ENCODE measurements at places on chromosomes 3 and 15.
A peak's percentile ranks its signal among the peaks of the same experiment; 100 is the strongest.

GRCh38 chr3:184630861-184631471 lies 69.4 kb downstream of the EPHB3 start:
- no peak for DNase-seq

DNA sequence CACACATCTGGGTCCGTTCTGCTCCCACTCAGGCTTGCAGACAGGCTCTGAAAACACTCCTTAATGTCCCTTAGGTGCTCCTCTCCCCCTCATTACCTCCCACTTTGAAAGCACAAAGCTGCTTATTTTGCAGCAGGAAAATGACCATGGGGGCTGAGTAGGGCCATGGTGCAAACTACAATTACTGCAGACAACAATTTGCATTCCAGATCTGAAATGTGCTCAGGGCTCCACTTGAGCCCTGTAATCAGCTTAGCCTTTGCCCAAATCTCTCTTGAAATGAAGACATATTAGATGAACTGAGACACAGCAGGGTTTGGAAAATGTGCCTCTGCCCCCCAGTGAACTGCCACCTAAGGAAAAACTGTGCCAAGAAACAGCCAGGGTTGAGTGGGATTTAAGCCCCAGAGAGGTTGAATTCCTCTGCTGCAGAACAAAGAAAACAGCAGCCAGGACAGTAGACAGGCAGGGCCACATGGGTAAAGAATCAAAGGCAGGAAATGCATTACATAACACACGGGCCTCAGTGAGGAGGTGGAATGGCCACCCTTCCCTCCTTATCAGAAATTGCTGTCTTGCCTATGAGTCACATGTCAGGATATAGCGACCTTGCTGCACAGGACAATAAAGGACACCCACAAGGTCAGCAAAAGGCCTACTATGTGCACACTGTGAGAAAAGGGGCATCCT lies 126.8 kb upstream of the ARHGEF3 start:
- peak; percentile 62 for DNase-seq

DNA sequence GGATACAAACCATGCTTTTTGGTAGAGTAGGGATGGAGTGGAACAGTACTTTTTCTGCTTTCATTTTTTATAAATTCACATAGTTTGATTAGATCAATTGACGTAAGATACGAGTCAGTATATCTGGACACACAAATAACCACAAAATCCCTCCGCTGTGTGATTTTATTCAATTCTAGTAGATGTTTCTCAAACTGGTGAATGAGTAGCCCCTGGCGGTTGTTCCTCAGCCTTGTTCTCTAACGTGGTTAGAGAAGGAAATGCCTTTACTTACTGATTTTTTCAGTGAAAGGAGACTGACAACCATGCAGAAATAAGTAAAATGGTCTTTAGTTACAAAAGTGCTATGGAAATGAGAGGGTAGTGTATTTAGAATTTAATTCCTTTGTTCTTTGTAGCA lies 161.0 kb downstream of the TCF12 start:
- no peak for DNase-seq

DNA sequence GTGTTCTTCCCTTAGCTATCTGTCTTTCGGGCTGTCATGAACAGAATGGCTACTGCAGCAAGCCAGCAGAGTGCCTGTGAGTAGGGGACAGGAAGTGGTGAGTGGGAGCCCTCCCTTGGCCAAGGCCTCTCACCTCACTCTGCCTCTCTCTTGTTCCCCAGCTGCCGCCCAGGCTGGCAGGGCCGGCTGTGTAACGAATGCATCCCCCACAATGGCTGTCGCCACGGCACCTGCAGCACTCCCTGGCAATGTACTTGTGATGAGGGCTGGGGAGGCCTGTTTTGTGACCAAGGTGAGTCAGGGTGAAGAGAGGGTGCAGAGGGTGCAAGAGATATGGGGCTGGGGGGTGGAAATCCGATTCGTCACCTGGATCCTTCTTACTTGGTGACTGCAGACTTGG lies 3.0 kb downstream of the DLL4 start:
- no peak for DNase-seq

- DNase-seq, result no peak
Observed at GRCh38 chr3:106792716-106793115, 584.5 kb upstream of the CCDC54 start.

GRCh38 chr3:132555306-132556035 lies 41.6 kb upstream of the ACKR4 start:
- DNase-seq, result no peak

GRCh38 chr3:190848870-190849269 lies 13.6 kb downstream of the GMNC start:
- no peak for DNase-seq

DNA sequence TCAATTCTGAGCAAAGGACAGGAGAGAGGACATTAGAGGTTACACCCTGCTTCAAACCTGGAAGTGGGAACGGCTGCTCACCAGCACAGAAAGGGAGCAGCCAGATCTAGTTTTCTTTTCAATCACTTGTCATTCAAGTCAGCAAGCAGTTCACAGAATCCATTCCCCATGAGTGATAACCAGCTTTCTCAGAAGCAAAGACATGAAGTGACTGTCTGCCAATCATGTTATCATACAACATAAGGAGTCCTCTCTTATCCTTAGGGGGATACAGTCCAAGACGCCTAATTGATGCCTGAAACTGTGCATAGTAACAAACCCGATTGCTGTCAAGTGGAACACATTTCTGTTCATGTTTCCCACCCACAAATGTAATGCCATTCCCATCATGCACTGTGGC lies 54.7 kb downstream of the FAM98B start:
- no peak for DNase-seq

DNA sequence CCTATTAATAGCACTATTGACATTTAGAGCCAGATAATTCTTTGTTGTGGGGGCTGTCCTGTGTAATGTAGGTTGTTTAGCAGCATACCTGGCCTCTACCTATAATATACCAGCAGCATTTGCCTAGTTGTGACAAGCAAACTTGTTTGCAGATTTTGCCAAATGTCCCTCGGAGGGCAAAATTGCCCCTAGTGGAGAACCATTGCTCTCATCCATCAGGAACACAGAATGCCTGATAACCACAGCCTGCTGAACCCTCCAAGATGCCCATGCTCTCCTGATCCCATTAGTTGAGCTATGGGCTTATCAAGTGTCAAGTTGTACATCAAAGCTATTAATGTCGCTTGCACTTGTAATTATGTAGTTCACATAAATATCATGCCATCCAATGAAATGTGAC lies 15.0 kb upstream of the KBTBD8 start:
- DNase-seq, result no peak

DNA sequence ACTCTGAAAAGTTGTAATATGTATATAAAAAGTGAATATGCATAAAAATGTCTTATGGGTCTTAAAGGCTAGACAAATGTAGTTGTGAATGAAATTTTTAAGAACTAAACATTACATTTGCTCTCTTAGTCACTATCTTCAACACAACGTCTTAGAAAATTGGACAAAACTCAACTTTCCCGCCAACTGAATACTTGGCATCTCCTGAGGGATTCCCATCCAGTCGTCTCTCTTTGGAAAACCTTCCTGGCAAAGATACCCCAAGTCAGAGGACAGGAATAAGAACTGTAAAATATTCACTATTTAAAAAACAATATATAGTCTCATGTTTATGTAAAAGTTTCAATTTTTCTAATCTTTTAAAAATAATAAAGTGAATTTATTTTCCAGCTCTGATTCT lies 354.8 kb downstream of the GRM7 start:
- no peak for DNase-seq

DNA sequence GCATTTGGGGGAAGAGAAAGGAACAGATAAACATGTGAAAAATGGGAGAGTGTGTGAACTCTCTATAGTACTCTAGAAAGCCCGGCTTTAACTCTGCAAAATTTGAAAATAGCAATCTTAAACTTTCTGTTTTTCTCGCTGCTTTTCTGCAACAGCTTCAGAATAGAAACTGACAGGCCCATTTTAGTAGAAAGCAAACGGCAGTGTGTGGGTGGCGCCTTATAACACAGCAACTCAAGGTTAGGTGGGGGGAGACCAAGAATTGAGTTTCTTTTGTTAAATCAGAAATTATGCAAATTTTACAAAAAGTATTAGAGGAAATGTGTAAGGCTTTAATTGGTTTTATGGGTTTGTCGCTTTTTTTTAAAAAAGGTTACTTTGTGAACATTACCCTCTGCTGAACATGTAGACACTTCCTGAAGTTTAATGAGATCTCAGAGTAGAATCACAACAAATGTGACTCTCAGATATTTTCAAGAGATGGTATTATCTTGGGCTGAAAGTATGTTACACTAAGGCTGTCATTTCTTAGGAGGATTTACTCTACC lies 107.0 kb downstream of the PTPRG start:
- no peak for DNase-seq

GRCh38 chr3:94026623-94027022 lies 1.8 kb downstream of the STX19 start:
- DNase-seq, result no peak

- DNase-seq, result no peak
Observed at GRCh38 chr3:185717121-185717520, 107.7 kb downstream of the IGF2BP2 start.

DNA sequence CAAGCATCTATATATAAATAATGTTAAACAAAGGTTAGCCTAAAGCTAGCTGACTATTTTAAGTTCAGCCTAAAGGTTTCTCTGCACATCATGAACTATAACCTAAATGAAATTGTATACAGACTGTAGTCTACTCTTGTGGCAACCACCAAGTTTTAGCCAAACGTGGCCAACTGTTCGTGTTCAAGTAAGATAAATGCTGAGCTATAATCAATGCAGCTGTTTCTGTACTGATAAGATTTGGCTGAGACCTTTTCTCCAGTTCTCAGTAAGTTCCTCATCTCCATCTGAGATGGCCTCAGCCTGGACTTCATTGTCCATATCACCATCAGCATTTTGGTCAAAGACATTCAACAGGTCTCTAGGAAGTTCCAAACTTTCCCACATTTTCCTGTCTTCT lies 43.7 kb upstream of the IGSF10 start:
- DNase-seq, result no peak

DNA sequence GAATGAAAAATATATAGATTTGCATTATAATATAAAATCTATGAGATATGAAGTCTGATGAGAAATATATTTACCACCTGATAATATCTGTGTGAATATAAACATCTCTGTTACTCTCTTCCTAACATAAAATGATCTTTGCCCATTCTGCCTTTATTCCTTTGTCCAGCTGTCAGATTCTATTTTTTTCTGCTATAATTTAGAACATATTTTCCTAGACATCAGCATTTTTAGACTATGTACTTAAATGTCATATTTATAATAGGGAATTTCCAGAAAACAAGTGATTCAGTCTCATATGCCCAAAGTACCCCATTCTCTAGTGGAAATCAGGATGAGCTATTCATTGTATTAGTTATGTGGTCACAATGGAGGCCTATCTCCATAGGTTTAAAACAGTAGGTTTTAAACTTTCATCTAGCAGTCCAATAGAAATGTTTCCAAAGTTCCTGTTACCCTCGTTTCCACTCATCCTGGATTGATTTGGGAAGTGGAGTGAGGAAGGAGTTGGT lies 83.3 kb downstream of the FILIP1L start:
- DNase-seq, result no peak

DNA sequence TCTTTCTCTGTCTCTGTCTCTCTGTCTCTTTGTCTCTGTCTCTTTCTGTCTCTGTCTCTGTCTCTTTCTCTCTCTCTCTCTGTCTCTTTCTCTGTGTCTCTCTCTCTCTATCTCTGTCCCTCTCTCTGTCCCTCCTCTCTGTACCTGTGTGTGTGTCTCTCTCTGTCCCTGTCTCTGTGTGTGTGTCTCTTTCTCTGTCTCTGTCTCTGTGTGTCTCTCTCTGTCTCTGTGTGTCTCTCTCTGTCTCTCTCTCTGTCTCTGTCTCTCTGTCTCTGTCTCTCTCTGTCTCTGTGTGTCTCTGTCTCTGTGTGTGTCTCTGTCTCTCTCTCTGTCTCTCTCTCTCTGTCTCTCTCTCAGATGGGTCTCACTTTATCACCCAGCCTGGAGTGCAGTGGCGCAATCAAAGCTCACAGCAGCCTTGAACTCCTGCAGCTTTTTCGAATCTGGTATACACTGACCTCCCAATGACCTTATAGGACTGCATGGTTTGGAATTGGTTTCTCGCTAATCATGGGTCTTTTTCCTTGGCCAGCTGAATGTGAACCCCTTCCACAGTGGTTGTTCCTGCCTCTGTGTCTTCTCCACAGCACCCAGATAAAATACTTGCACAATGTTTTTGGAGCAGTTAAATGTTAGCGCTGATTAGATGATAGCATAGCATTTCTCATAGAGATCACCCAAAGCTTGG lies 102.6 kb upstream of the KLHL25 start:
- DNase-seq, result no peak

DNA sequence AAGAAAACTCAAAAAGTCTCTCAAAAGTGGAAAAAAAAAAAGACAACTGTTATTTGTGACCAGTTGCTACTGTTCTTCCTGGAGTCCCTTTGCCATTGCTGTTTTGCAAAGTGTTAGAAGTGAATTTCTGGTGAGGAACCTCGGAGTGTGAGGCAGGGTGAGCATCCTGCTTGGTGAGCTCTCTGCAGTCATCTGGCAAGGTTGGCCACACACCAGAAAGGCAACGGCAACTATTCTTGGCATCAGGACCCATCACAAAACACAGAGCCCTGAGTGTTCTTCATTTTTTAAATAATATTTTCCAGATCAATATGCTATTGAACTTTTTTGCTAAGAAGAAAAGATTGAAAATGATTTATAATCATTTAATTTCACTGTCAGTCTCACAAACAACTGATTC lies 60.7 kb downstream of the CGNL1 start:
- no peak for DNase-seq

GRCh38 chr3:184716622-184717398 lies 4.9 kb upstream of the MAGEF1 start:
- DNase-seq, result no peak

- DNase-seq, result peak; percentile 25
Observed at GRCh38 chr3:156978481-156978961, 152.4 kb downstream of the LEKR1 start.

GRCh38 chr3:80261082-80261481 lies 493.3 kb upstream of the ROBO1 start:
- DNase-seq, result no peak

- DNase-seq, result no peak
Observed at GRCh38 chr3:187242900-187243299, 45.6 kb downstream of the RTP1 start.

DNA sequence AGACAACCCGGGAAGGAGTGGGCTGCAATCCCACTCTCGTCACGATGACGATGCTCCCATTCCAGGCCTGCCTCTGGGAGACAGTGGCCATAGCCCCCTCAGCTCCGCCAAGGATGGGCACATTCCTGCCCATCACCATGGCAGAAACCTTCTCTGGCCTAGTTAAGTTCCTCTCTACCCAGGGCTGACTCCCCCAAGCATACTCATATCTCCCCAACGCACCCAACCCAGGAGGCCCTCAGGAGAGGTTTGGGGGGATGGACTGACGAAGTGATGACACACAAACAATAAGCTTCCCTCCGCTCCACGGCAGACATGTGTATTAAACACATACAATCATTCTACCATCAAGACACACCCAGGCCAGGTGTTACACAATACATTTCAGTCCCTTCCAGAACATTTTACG lies 60.1 kb downstream of the VGLL4 start:
- no peak for DNase-seq

- peak; percentile 25 for DNase-seq
Observed at GRCh38 chr3:190883973-190884832, 21.7 kb upstream of the GMNC start.

GRCh38 chr3:22016197-22016596 lies 265.2 kb upstream of the ZNF385D start:
- no peak for DNase-seq

GRCh38 chr3:45819543-45819942 lies 22.4 kb downstream of the LZTFL1 start:
- DNase-seq, result no peak

Measured in CD4-positive, alpha-beta T cell treated with Interleukin-21 for 1 hour (primary cell).